ENCODE measurements at places on chromosomes 6 and 20.

- no peak for DNase-seq
These were observed 114.0 kb downstream of the LCA5 start for GRCh38 chr6:79423216-79423615.

DNA sequence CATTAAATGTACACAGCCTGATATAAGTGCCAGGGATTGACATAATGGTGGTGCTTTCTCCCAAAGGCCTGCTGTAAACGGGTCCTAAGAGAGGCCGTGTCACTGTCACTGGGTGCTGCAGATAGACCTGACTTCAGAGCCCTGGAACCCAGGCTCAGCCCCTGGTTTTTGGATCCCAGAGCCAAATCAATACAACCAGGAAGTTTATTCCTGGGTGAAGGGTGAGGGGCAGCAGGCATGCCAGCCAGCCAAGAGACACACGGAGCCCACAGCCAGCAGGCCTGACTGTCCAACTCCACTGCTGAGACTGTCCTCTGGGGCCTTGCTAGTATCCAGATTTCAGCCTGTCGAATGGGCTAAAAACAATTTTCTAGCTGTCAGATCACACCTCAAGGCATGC, 12.8 kb upstream of the ARMC12 start:
- no peak for DNase-seq

DNA sequence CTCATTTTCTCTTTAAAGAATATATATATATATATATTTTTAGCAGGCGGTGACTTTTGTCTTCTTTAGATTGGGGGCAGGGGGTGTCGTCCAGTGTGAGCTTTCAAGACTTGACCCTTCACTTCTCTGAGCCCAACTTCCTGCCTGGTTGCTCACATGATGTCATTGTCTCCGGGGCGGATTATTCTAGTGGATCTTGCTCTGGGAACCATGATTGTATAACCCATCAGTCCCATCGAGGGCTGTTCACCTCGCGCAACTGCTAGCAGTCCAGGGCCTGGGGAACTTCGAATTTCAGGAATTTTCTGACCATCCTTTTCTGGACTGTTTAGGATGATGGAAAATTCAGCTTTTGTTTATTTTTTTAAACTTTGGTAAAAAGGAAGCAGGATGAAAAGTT, 1.0 kb downstream of the IGF2R start:
- DNase-seq: peak; percentile 49

DNA sequence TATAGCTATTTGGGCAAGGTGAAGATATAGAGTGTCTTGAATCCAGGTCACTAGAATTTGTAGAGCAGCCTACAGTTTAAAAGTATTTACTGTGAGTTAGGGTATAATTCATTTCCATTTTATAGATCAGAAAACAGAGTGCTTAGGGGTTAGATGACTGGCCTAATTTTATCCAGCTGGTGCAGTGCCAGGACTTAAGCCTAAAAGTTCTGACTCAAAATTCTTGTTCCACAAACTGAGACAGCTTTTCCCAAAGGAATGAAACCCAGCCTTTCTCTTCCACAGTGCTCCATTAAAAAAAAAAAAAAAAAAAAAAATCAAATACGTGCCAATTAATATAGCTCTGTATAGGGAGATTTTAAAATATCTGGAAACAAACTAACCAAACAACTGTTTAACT, 441.0 kb upstream of the MARCKS start:
- DNase-seq: no peak

GRCh38 chr20:11780765-11781369, 136.8 kb upstream of the BTBD3 start:
- no peak for DNase-seq

DNA sequence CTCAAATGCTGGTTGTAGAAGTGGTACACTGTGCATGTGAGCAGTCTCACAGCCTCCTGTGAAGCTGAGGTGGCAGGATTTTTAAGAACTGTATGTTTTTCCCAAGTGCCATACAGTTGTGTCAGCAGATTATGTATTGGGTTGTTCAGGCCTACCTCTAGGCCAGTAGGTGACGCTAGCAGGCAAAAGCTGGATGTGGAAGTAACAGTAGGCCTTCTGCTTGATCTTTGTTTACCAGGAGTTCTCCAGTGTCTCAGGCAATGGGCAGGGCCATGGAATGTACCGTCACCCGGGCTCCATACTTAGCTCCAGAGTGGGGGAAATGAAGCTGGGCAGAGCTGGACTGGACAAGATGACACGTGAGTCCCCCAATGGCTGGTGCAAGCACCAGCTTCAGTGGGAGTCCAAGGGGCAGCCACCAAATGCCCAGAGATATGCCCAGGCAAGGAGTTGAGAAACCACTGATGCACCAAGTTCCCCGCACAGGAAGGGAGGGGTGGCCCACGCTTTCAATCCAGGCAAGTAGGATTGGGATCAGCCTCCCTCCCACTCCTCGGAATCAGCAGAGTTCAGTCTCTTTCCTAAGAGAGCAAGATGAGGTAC, 289.7 kb downstream of the HTR1B start:
- no peak for DNase-seq
